ENCODE measurements at places on chromosomes 13 and 19.

DNA sequence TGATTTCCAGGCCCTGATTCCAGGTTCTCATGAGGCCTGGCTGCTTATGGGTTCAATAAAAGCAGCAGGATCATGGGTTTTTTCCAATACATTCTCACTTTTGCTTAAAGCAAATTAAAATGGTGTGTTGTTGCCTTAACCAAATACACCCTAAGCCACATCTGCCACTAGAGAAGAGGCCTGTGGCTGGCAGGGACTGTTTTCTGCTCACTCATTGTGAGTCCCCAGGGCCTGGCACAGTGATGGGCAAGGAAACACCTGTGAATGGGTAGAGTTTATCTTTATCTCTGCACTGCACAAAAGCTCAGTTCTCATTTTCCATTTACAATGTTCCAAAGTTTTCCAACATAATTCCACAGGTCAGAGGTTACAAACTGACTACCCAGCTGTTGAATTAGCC is 726.0 kb downstream of the UQCRFS1 start:
- DNase-seq = no peak

DNA sequence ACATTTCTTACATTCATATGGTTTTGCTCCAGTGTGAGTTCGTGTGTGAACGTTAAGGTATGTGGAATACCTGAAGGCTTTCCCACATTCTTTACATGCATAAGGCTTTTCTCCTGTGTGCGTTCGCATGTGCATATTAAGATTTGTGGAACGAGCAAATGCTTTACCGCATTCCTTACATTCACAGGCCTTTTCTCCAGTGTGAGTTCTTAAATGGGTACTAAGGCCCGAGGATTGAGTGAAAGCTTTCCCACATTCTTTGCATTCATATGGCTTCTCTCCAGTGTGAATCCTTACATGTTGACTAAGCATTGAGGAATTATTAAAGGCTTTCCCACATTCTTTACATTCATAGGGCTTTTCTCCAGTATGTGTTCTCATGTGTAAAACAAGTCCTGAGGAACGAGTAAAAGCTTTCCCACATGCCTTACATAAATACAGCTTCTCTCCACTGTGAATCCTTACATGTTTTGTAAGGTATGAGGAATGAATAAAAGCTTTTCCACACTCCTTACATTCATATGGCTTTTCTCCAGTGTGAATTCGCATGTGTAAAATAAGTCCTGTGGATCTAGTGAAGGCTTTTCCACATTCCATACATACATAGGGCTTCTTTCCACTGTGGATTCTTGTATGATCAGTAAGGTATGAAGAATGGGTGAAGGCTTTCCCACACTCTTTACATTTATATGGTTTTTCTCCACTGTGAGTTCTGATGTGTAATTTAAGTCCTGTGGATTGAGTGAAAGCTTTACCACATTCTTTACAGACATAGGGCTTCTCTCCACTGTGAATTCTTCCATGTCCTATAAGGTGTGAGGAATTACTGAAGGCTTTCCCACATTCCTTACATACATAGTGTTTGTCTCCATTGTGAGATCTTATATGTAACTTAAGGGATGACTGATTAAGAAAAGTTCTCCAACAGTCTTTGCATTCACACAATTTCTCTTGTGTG is 10.7 kb downstream of the ZNF846 start:
- no peak for DNase-seq

DNA sequence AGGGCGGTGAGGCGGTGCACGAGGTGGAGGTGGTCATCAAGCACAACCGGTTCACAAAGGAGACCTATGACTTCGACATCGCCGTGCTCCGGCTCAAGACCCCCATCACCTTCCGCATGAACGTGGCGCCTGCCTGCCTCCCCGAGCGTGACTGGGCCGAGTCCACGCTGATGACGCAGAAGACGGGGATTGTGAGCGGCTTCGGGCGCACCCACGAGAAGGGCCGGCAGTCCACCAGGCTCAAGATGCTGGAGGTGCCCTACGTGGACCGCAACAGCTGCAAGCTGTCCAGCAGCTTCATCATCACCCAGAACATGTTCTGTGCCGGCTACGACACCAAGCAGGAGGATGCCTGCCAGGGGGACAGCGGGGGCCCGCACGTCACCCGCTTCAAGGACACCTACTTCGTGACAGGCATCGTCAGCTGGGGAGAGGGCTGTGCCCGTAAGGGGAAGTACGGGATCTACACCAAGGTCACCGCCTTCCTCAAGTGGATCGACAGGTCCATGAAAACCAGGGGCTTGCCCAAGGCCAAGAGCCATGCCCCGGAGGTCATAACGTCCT is 9.4 kb upstream of the PROZ start:
- no peak for DNase-seq

- no peak for DNase-seq
Measured at GRCh38 chr13:62130062-62130970, 714.7 kb upstream of the PCDH20 start.

DNA sequence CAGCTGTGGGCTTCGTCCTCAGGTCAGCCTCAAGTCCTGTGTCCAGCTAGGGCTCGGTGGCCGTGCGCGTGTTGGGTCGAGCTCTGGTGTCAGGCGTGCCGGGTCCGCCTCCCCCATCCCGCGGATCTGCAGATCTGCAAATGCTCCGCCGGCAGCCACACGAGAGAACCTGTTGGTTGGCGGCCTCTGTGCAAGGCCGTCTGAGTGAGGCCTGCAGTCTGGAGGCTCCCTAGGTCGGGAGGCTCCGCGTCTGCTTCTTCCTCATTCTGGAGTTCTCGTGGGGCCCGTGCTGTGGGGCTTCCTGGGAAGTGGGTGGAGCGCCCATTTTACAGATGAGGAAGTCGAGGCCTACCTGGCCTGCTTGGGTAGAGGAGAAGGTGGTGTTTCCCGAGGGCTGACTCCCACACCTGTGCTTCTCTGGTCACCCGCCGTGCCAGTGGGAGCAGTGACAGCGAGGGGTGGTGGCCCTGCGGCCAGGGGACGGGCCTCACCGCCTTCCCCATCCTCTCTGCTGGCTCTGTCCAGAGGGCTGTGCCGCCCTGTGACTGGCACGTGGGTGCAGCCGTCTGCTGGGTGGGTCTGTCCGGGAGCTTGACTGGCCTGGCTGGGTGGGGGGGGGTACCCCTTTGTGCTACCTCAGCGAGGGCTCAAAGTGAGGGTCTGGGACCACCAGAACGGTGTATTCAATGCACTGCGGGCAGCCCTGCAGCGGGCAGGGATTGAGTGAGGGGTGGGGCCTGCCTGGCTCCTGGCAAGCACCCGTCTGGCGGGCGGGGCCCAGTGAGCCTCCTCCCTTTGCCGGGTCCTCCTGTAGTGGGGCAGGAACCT is 3.3 kb downstream of the CSNK1G2 start:
- DNase-seq = no peak

GRCh38 chr19:1512671-1513498 is at the start of gene ADAMTSL5:
Gene ADAMTSL5, minus strand, starts transcription at chr19:1513019. Its CDS starts 2,076 bp downstream, at chr19:1510943.
- no peak for DNase-seq

DNA sequence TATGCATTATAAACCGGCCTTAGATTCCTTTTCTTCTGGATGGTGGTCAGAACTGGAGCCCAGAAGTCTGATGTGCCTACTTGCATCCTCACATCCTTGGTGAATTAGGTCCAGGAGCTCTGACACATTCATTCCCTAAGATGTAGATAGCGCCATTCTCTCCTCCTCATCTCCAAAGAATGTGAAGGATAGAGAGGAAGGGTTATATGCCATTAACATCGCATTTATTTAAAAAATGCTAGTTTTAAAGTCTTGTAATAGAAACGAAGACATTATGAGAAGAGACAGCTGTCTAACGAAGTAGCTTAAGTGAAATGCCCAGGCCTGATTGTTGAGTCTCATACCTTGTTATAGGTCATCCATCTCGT is 9.7 kb downstream of the MBNL2 start:
- peak; percentile 20 for DNase-seq

- no peak for DNase-seq
Measured at GRCh38 chr13:96821381-96821780, 172.9 kb downstream of the OXGR1 start.

- no peak for DNase-seq
Measured at GRCh38 chr13:40665126-40666044, 1.1 kb downstream of the FOXO1 start.

GRCh38 chr19:35905178-35905727 is 2.8 kb downstream of the TYROBP start:
- no peak for DNase-seq

- no peak for DNase-seq
Measured at GRCh38 chr19:456547-457110, 4.2 kb downstream of the SHC2 start.

DNA sequence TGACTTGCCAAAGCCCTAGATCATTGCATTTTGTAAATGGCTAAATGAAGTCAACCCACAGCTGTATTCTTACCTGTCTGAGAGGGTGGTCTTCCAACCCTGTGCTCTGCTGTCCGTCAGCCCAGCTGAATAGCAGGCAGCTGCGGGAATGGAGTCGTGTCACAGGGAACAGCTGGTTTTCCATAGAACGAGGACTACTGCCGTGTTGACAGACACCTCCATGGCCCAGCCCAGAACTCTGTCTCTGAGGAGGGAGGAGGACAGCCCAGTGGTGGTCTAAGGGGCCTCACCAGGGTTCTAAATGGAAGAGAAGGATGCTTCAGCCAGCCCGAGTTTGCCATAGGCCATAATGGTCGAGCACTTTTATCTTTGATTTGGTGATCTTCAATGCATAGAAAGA is 110.7 kb downstream of the SLC7A1 start:
- no peak for DNase-seq

DNA sequence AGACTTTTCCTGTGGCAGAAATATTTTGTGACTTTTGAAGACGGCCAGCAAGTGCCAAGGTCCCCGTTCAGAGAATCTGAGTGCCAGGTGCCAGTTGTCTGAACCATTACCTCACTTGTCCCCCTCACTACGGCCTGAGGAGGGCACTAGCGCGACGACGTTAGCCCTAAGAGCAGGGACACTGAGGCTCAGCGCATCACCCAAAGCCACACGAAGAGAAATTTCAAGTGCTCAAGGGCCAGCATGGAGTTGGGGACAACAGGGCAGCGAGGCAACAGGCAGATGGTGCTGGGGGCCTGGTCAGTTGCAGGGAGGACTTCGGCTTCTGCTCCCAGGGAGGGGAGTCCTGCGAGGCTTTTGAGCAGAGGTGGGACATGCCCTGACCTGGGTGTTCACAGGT is 9.5 kb upstream of the TYK2 start:
- DNase-seq = no peak

DNA sequence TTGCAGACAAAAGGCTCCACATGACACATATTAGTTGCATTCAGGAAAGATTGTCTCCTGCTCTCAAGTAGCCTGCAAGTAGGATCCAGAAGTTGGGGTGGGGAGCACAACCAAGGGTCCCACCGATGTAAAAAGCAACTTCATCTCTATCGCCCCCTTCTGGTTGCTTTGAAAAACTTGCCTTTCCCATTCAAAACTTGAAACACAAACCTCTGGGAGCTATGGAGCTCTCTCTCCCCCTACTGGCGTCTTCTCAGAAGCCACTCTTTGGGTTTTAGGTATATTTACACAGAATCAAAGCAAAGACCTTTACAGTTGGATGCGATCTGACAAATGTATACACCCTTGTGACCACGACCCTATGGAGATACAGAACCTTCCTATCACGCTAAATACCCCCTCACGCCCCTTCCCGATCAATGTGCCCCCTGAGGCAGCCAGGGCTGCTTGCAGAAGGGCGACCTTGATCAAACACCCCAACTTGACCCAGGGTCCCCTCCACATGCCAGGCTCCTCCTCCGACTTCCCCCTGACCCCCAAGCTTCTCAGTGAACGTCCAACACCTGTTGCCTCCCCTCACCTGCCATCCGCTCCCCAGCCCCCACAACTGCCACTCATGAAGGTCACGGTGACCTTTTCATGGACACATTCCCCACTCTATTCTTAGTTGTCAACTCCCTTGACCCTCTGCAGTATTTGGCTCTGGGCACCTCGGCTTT is 10.1 kb downstream of the NOSIP start:
- DNase-seq = peak; percentile 73

DNA sequence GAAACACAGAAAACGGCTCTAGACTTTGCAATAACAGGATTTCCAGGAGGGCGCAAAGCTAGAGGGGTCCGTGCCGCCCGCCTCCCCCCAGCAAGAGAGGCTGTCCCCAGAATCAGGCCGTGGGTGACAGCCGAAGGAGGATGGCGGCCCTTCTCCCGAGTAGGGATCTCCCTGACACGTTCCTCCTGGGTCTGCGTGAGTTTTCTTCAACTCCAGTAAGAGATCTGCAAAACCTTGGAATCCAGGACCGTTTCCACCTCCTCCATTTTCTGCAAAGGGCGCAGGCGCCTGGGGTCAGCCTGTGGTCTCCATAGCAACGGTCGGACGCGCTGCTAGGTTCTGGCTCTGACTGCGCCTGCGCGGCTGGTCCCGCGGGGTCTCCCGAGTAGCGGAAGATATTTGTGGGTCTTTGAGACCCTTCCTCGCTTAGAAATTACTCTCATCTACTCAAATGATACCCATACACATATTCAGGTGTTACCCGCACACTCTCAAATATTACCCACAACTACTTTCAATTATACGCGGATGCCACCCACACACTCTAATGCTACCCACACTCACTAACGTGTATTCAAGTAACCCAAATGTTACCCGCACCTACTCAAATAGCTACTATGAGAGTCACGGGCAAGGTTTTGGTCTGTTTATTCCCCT is 2.1 kb downstream of the PNMA8C start:
- peak; percentile 61 for DNase-seq

DNA sequence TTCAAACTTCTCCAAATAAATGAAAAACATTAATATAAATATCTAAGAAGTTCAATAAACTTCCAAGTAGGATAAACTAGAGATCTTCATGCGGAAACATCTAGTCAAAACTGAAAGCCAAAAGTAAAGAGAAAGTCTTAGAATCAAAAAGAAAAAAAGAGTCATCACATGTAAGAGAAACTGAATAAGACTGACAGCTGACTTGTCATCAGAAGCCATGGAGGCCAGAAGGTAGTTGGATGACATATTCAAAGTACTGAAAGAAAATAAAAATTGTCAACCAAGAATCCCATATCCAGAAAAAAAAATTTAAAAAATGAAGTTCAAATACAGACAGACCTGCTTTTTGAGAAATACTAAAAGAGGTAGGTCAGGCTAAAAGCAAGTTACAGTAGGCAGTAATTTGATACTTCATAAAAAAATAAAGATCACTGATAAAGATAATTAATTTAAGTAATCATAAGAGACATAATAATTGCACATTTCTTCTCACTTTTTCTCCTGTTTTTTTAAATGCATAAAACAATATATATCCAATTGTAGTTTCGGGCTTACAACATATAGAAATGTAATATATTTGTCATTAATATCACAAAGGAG is 327.6 kb upstream of the PCDH9 start:
- DNase-seq = no peak

DNA sequence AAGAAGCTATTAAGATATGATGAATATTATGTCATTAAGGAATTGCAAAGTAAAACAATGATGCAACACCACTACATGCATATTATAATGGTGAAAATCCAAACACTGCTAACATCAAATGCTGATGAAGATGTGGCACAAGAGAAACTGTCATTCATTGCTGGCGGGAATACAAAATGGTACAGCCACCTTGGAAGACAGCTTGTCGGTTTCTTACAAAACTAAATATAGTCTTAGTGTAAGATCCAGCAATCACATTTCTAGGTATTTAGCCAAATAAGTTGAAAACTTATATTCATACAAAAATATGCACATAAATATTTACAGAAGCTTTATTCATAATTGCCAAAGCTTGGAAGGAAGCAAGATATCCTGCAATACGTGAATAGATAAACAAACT is 114.9 kb upstream of the EDNRB start:
- no peak for DNase-seq
